Stimulated activated CD4-positive, alpha-beta T cell treated with anti-CD3 and anti-CD28 coated beads, Interleukin-1b, Interleukin-23, amount 100 ng/mL, for 1 hour (primary cell): ENCODE measurements at places on chromosomes 13 and 19.

GRCh38 chr19:48194041-48194843, 23.8 kb downstream of the ZSWIM9 start:
- DNase-seq: no peak

- DNase-seq: no peak
Measured at GRCh38 chr19:1764729-1765128, 11.4 kb downstream of the ONECUT3 start.

- no peak for DNase-seq
Measured at GRCh38 chr13:33015791-33016323, 366 bp upstream of the KL start.

DNA sequence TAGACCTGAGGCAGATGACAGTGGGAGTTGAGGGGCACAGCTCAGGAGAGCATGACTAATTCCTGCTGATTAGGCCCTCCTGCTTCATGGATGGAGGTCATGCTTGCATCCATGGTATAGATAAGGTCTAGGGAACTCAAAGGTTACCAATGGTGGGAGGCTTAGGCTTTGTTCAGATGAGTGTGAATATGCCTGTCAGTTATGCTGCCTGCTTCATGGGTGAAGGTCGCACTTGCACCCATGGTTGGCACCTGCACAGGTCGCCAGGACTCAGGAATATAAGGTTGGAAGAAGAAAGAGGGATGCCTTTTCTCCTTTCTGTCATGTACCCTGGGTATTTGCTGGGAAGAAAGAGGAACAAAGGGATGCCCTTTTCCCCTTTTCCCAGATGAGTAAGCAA, 53.4 kb upstream of the GJB6 start:
- DNase-seq: no peak

- no peak for DNase-seq
Measured at GRCh38 chr13:100542826-100543156, 45.8 kb downstream of the GGACT start.

GRCh38 chr19:47398707-47399597, 20.4 kb downstream of the MEIS3 start:
- no peak for DNase-seq

DNA sequence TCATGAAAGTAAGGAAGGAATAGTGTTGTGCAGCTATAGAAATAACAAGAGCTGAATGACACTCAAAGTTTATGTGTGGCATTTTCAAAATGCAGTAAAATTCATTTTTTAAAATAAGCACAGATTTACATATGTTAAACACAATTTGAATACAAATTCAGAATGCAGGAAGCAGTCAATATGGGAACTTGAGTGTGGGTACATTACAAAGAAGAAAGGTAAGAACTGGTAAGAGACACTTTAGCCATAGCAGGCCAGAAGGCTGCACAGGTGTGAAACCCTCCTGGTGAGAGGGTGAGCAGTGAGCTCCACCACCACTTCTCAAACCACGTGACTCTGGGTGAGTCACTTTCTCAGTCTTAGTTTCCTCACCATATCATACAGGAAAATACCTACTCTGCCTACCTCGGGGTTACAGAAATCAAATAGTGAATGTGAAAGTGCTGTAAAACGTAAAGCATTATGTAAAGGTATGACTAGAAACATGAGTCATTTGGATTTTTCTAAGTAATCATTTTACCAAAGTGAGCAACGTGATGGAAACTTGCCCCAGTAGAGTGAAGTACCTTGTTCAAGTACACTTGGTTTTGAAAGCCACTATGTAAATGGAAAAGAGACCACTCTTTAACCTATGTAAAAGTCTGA, 40.5 kb downstream of the USP12 start:
- DNase-seq: peak; percentile 23

- DNase-seq: no peak
Measured at GRCh38 chr19:1752009-1752756, 1.1 kb upstream of the ONECUT3 start.

GRCh38 chr19:17135001-17135853, 59.6 kb downstream of the MYO9B start:
- DNase-seq: no peak

DNA sequence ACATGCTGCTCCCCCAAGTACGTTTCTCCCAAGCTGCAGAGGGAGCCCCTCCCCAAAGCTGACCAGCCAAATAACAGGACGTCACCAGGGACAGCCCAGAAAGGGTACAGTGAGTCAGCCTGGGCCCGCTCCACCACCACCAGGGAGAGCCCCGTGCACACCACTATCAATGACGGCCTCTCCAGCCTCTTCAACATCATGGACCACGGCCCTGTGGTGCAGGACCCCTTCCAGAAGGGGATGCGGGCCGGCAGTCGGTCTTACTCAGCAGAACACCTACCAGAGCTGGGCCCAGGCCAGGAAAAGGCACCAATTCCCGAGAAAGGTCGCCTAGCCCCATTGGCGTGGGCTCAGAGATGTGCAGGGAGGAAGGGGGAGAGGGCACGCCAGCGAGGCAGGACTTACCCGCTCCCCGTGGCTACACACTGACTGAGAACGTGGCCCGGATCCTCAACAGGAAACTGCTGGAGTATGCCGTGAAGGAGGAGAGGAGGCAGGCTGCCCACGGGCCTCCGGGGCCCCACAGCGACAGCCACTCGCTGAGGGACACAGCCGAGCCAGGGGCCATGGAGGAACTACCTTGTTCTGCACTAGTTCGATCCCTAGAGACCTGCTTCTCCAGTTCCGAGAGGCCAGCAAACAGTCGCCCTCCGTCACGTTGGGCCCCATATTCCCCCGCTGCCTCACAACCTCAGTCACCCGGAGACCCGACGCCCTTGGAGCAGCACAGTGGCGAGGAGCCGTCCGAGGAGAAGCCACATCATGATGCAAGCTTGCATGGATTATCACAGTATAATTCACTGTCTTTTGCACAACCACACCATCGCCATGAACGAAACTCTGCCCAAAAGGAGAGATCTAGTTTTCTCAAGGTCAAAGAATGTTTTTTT, 815.9 kb upstream of the KLHL1 start:
- DNase-seq: no peak

DNA sequence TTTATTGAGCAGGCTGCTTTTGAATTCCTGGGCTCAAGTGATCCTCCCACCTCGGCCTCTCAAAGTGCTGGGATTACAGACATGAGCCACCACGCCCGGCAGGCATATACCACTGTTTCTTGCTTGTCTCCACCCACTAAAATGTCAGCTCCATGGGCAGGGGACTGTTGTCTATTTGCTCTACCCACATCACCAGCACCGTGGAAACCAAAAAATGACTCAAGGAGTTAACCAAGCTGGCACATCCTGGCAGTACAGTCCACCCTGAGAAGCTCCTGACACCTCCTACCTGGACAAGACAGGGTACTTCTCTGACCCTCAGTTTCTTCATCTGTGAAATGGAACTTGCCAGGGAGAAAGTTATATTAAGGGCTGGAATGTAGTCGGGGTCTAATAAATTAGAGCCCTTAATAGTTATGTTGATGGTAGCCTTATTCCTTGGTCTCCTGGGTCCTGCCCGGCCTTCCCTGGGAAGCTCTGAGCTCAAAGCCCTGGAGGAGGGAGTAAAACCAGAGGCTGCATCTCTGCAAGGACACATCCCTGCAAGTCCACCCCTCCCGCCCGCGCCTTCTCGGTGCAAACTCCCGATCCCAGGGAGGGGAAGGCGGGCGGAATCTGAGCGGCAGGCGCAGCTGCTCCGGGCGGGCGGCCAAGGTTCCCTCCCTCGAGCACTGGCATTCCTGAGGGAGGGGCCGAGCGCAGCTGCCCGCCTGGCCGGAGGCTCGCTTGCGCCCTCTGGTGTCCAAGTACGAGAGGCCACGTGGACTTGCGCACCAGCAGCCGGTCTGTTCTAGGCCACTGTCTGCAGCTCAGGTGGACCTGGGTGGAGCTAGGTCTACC, 14.1 kb downstream of the RDH8 start:
- DNase-seq: peak; percentile 39

GRCh38 chr19:14775869-14776586, 2.3 kb downstream of the ADGRE2 start:
- DNase-seq: no peak

DNA sequence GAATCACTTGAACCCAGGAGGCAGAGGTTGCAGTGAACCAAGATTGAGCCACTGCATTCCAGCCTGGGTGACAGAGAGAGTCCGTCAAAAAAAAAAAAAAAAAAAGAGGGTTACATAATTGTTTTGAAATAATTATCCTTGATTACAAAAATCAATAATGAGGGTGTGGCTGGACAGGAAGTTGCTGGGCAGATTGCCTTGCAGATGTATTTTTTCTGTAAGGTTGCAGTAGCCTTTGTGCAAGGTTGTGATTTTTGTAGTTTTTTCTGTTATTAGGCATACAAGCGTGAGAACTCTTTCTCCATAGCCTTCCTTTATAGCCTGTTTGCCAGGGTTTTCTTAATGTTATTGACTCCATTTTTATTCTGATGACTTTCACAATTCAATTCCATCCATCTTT, 40.7 kb upstream of the SIN3B start:
- no peak for DNase-seq

DNA sequence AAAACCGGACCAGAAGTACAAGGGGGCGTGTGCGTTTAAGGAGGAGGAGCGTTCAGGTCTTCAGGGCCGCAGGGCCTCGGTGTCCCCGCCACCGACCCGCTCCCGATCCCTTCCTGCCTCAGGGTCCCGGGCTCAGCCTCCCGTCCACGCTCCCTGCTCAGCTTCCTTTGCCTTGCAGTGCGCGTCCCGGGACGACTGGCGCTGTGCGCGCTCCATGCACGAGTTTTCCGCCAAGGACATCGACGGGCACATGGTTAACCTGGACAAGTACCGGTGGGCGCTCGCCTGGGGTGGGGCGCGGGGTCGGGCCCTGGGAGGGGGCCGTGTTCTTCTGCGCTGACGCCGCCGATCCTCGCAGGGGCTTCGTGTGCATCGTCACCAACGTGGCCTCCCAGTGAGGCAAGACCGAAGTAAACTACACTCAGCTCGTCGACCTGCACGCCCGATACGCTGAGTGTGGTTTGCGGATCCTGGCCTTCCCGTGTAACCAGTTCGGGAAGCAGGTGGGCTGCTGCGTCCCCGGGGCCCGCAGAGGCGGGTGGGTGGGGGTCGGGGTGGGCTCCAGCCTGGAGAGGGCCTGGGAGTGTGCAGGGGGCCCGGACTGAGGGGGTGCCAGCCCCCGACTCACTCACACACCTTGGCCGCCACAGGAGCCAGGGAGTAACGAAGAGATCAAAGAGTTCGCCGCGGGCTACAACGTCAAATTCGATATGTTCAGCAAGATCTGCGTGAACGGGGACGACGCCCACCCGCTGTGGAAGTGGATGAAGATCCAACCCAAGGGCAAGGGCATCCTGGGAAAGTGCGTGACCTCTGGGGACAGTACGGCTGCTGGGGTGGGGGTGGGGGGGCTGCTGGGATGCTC, 1.4 kb downstream of the GPX4 start:
- no peak for DNase-seq

DNA sequence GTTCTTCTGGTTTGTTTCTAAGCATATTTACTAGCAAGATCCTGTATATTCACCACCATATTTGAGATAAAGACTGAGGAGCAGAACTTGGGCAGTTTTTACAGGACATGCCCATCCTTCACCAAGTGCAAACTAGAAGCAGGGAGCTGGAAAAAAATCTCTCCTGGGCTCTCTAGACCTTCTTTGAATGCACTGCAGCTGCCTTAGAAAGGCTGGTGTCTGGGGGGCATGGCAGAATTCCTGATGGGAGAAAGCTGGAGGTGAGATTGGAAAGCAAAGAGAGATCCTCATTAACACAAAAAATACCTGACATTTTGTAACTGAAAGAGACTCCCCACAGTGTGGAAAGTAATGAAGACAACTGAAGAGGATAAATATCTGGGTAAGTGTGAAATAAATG, 1612.1 kb downstream of the OLFM4 start:
- DNase-seq: no peak

- DNase-seq: no peak
Measured at GRCh38 chr19:16185768-16186123, 536 bp downstream of the FAM32A start.

DNA sequence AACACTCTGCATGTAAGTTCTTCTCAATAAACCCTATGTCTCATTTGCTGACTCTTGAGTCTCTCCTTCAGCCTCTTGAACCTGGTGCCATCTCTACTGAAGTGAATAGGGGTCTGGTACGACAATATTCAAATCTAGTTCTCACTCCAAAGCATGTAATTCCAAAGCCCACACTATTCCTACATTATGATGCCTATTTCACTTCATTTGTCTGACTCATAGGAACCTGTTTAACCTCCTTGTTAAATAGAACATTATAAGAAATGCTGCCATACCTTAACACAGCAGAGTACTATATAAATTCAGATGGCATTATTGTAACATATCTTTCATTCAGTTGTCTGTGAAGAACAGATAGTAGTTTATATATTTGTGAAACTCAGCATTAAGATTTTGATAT, 67.1 kb downstream of the STARD13 start:
- DNase-seq: no peak

DNA sequence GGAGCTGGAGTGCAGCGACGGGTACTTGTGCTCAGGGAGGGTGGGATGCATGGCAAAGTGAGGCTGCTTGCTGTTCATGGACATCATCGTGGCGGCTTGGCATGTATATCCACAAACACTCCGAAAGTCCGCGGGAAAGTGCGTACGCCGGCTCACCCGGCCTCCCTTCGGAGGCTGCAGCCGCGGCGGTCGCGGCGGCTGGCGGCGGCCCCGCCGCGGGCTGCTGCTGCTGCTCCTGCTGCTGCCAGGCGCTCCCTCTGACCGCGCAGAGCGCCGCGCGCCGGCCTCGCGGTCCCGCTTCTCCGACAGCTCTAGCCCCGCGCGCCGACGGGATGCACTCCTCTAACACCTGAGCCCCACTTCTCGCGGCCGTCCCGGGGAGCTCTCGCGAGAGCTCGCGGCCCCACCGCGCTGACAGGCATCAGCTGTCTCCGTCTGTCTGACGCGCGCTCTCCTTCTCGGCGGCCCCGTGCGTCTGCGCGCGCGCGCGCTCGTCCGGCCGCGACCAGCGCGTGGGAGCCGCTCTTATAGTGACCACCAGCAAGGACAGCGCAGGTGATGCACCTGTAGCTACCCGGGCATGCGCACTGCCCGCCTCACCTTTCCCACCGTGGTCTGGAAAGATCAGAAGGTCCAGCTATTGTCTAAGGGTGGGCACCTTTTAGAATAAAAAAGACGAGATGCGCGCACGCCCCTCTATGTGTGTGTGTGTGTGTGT, at the start of gene POU4F1:
Gene POU4F1 (minus strand): TSS at position 313 of the 718 bp plus-strand sequence. CDS start 226 bp downstream, at position 87.
- DNase-seq: peak; percentile 32

GRCh38 chr13:64556376-64556775, 2673.8 kb downstream of the PCDH9 start:
- no peak for DNase-seq

- DNase-seq: peak; percentile 49
Measured at GRCh38 chr19:7678971-7679751, 1.5 kb upstream of the TRAPPC5 start.

DNA sequence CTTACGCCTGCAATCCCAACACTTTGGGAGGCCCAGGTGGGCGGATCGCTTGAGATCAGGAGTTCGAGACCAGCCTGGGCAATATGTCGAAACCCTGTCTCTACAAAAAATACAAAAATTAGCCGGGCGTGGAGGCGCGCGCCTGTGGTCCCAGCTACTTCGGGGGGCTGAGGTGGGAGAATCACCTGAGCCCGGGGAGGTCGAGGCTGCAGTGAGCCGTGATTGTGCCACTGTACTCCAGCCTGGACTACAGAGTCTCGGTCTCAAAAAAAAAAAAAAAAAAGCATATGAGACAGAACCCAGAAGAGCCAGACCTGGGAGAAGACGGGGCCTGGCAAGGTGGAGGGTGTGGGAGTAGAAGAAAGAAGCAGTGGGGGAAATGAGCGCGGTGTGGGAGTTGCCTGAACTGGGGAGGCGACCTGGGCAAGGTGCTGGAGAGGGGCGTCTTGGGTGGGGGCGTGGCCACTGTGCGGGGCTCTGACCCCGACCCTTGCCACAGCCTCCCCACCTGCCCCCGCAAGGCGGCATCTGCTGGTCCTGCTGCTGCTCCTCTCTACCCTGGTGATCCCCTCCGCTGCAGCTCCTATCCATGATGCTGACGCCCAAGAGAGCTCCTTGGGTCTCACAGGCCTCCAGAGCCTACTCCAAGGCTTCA, 533 bp downstream of the DKKL1 start:
- DNase-seq: no peak
